Neural progenitor cell (in vitro differentiated cells): ENCODE measurements at places on chromosomes 4 and X. TPM values are rescaled to one million over a fixed set of nuclear protein-coding genes. Genes with fewer than 3 reads are reported as not detected.

- H3K4me3 ChIP-seq = no peak overlapping the region
- H3K27me3 ChIP-seq = no peaks in the 10 kb centered on the region
- H3K4me1 ChIP-seq = peaks cover 10% of the 10 kb centered on the region
- DNase-seq = no peak
- no peak overlapping the region for H3K27ac ChIP-seq
- H3K36me3 ChIP-seq = peaks cover 12% of the 10 kb centered on the region
Measured at GRCh38 chr4:182749667-182750167, 167.5 kb downstream of the DCTD start.

- no peak overlapping the region for H3K27ac ChIP-seq
- H3K27me3 ChIP-seq = no peaks in the 10 kb centered on the region
- no peaks in the 10 kb centered on the region for H3K4me1 ChIP-seq
- no peaks in the 10 kb centered on the region for H3K36me3 ChIP-seq
- no peak for DNase-seq
Measured at GRCh38 chrX:150269605-150270254, 93.4 kb upstream of the MAMLD1 start.

- H3K4me1 ChIP-seq = no peaks in the 10 kb centered on the region
- H3K36me3 ChIP-seq = peaks cover 5% of the 10 kb centered on the region
- no peak for DNase-seq
Measured at GRCh38 chr4:174316954-174317353, 33.2 kb downstream of the CEP44 start.

DDIT4L gene
- 26.9 and 45.9 TPM in 2 replicates for total RNA-seq

COL4A6 gene
- 40.5 and 62.6 TPM in 2 replicates for total RNA-seq

GRCh38 chr4:112075129-112075753, 70.0 kb upstream of the FAM241A start:
- H3K4me3 ChIP-seq = no peak overlapping the region
- H3K27me3 ChIP-seq = no peaks in the 10 kb centered on the region
- H3K36me3 ChIP-seq = no peaks in the 10 kb centered on the region

FGF2 gene
- total RNA-seq = 27.7 and 43.8 TPM in 2 replicates

- H3K4me3 ChIP-seq = no peak overlapping the region
- no peak overlapping the region for H3K27ac ChIP-seq
- no peaks in the 10 kb centered on the region for H3K36me3 ChIP-seq
- H3K4me1 ChIP-seq = peaks cover 5% of the 10 kb centered on the region
Measured at GRCh38 chrX:45781901-45782553, 581.4 kb upstream of the DIPK2B start.
